ENCODE measurements at places on chromosomes 5 and 9. TPM values are rescaled to one million over a fixed set of nuclear protein-coding genes. Genes with fewer than 3 reads are reported as not detected.

Gene LHX6
- total RNA-seq, result 16.5 TPM

DNA sequence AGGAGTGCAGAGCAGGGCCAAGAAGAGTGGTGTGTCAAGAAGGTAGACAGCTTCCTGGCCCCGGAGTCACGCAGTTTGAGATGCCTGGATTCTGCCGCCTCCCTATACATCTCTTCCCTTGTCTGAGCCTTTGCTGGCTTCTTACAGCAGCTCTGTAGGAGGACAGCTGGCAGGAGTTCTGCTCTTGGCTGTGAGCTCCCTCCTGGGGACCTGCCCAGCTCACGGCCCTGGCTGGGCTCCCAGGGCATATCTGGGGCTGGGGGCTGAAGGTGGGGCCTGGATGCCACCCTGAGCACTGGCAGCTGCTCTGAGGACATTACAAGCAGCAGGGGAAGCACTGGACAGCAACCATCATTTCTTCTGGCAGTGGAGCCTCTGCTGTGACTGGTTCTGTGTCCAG is 786 bp upstream of the TSSK1B start:
- no peak for DNase-seq

DNA sequence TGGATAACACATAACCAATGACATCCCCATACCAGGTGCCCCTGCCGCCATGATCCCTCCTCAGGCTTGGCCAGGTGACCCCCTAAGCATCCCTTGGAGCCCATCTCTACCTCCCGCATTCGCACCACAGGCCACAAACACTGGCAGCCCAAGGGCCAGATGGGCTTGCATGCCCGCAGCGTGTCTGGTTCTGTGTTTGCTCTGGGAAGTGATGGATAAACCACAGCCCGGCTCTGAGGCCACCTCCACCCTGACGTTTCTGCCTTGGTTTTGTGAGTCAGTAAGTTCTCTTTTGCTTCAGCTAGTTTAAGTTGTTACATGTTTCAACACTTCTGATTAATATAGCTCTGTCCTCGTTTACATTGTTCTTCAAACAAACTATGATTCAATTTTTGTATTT is 172.4 kb upstream of the PHYKPL start:
- DNase-seq, result peak; percentile 71

GRCh38 chr9:127767909-127768331 is 10.5 kb downstream of the SH2D3C start:
- DNase-seq, result no peak
